ENCODE measurements at places on chromosomes 6 and 20.

DNA sequence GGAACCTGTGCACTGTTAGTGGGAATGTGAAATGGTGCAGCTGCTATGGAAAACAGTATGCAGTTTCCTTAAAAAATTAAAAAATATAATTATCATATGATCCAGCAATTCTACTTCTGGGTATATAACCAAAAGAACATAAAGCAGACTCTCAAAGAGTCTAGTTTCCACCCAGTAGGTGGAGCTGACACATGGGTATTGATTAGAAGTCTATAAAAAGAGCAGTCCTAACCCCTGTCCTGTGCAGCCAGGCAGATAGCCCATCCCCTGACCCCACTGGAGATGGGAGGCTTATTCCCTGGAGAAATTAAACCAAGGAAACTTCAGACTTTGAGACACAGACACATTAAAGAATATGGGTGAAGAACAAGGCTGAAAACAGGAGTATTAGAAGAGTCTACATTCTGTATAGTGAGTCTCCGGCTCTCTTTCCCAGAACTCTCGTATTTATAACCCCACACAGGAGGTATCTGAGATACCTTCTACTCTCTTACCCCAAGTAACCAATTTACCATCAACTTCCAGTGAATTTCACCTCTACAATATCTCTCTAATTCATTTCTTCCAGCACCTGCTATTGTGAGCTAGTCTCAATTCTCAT is 92.3 kb downstream of the SEL1L2 start:
- no peak for DNase-seq

GRCh38 chr6:24536466-24536865 is 41.7 kb downstream of the ALDH5A1 start:
- no peak for DNase-seq

DNA sequence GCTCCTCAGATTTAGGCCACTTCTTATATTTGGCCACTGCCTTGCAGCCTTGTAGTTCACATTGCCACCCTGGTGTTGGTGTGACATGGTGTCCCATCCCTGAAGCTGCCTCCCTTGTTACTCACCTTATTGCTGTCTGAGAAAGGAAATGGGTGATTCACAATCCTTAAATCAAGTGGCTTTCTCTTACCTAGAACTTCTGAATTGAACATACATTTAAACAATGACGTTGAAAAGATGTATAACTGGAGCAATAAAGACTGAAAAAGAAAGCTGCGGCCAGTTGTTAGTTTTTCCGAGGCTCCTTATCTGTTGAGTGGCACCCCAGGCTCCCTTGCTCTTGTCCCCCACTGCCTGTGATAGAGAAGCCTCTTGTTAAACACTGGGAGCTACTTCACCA is 28.8 kb upstream of the GNRH2 start:
- DNase-seq, result no peak

- no peak for DNase-seq
Measured at GRCh38 chr6:54018722-54019121, 92.5 kb upstream of the MLIP start.

DNA sequence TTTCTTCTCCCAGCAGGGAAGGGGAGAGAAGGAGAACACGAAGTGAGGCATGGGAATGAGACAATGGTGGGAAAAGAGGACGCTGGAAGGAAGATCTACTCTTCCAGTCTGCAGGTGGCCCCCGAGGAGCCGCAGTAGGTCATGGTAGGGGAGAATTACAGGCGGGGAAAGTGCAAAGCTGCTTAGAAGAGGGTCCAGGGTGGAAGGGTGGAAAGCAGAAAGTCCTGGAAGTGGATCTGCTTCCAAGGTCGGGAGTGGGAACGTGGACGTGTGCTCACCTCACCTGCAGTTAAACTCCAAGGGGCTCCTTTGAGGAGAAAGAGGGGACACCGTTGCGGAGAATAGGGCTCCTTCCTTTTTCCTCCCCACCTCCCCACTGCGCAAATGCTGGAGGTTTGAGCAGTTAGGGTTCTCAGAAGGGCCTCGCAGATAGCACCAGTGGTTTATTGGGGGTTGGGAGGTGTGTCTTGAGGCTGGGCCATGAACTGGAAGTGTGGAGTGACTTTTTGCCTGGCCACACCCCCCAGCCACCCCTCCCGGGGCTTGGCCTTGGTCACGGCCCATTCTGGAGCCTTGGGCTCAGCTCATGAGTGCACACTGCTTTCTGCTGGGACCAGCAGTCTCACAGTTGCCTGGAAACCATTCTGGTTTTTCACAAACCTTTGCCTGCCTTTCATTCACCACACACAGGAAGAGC is 100.4 kb upstream of the MLN start:
- DNase-seq, result no peak

DNA sequence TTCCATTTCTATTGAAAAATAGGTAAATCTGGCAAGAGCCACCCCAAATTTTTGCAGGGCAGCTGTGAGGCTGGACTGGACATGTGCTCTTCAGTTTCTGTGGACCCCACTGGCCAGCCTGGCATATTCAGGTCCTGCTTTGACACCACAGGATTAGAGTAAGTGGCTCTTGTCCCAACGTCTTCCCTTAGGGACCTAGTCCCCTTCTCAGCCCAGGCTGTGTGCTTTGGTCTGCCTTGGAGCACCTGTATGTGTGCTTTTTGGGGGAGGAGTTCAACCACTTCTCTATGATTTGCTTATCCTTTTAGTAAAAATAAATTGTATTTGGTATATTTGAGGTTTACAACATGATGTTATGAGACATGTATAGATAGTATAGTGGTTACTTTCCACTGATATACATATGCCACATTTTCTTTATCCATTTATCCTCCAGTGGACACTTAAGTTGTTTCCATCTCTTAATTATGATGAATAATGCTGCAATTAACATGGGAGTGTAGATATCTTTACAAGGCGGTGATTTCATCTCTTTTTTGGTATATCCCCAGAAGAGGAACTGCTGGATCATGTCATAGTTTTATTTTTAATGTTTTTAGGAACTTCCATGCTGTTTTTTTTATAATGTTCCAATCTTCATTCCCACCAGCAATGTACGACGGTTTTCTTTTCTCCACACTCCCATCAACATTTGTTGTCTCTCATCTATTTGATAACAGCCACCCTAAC is 167.8 kb upstream of the UST start:
- no peak for DNase-seq
